Activated CD8-positive, alpha-beta memory T cell treated with anti-CD3 and anti-CD28 coated beads for 24 hours (primary cell): ENCODE measurements at places on chromosomes 13 and 19.

GRCh38 chr19:51098365-51099046 is 9.7 kb downstream of the CTU1 start:
- DNase-seq, result peak; percentile 63

- DNase-seq, result no peak
Measured at GRCh38 chr13:94708031-94708859, 4.1 kb downstream of the SOX21 start.

DNA sequence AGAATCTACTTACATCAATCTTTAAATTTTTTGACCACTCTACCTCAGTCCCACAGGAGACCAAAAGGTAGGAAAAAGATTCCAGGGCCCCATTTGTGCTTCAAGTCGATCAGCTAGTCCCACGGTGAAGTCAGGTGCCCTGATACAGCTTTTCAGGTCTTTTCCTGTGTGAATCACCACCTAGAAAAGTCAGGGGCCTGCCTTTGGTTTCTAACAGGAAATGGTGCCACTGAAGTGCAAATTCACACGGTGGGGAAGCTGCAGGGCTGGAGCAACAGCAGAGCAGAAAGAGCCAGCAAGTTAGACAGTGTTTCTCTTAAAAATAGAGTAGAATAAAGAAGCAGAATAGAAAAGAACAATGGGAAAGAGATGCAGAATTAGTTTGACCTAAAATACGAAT is 107.5 kb downstream of the KLF12 start:
- DNase-seq, result peak; percentile 80

- DNase-seq, result no peak
Measured at GRCh38 chr13:39419068-39419467, 183.9 kb downstream of the LHFPL6 start.

GRCh38 chr13:98507282-98507797 is 69.6 kb downstream of the STK24 start:
- peak; percentile 48 for DNase-seq

GRCh38 chr13:42847891-42848663 is 66.7 kb downstream of the FAM216B start:
- DNase-seq, result no peak

DNA sequence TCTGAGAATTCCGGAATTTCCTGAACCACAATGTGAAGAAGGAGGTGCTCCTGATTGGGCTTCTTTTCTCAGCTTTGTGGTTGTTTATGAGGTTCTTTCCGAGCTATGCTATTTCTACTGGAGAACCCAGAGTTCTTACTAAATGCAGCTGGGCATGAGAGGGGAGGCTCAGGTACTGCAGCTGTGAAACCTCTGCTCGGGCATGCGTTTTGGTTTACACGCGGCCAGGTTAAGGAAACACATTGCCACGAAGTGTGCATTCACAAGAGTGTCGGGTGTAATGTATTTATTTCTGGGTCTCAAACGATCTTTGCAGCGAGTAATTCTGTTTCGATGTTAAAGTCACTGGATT is 661 bp upstream of the MIR17HG start:
- no peak for DNase-seq

DNA sequence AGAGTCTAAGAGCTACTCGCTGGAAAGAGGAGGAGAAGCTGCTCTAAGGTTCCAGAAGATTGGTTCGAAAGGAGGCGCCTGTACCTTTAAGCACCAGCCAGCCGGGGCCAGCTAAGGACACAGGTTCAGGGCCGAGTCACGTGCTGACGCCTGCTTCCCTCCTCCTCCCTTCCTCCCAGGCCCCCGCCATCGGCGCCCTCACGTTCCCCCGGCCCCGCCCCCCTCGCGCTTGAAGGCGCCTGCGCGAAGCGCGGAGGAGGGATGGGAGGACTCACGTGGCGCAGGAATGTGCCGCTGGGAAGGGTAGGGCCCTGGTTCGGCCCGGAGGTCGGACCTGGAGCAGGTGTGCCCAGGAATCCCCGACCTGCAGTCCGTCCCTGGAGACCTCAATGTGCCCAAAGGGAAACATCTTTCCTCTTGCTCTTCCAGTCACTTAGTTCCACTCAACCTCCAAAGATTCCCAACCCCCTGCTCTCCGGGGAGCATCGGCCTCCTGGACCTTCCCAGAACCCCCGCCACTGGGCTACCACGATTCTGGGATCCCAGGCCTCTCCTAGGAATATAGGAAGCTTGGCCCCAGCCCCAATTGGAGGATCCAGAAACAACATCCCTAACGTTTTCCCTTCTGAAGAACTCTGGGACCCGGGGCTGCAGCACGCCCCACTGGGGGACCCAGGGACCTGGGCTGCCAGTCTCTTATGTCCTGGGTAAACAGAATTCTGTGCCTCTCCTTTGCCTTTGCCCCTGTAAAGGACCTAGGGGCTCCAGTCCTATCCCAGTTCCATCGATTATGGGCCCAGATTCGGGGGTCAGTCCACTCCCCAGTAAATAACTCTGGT is 2.5 kb downstream of the DBP start:
- DNase-seq, result peak; percentile 96

DNA sequence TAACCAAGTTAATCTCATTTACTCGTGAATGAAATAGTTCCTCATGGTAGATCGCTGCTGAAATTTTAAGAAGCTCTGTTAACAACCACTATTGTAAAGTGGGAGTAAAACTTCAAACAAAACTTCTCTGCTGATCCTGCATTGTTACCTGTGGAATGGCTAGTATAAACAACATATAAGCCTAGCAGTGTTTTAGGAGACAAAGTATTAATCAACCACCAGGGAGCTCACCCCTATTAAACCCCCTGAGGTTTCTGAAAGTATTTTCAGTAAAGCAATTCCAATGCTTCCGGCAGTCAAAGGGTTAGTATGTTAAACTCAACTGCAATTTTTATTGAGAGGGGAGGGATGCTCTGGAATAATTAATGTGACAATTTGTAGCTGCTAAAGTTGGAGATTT is 30.0 kb upstream of the PCDH17 start:
- DNase-seq, result no peak

DNA sequence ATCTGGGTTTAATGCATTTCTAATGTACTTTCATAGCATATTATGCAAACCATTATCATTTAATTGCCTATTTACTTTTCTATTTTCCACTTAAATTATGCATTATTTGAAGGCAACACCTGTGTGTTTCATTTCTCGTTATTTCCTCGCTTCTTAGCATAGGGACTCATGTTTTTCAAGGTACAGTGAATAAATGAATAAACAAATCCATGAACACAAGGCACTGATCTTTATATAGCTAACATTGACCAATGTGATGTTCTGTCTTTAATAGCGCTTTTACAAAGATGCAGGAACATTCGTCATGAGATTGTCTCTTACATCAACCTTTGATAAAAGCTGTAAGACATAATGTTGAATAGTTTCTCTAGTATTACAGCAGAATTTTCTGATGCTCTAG is 121.2 kb downstream of the B3GLCT start:
- DNase-seq, result no peak

DNA sequence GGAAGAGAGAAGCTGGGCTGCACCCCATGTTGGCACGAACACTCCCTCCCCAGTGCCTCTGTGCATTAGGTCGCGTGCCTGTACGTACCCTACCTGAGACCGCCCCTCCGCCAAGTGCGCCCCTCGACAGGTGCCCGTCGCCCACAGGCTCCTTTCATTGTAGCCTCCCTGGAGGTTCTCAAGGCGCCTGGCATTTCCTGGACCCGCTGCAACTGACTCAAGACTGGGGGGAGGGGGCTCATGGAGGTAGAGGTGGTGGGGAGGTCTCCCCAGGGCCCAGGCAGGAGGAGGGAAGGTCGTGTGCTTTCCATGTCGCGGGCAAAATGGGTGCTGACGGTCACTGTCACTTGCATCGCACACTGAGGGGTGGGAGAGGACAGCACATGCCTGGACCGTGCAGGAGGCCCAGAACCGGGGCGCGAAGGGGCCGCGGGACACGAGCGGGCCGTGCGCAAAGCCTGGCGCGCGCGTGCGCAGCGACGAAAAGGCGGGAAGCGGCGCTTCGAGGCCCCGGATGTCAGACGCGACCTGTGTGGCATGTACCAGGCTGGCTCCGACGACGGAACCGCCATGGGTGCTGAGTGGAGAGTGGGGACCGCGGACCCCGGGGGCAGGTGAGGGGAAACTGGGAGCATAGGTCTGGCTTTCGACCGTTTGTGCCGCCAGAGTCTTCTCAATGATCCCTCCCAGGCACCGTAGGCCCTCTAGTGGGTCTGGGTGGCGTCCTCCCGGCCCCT is 16.5 kb downstream of the NFIX start:
- DNase-seq, result no peak

DNA sequence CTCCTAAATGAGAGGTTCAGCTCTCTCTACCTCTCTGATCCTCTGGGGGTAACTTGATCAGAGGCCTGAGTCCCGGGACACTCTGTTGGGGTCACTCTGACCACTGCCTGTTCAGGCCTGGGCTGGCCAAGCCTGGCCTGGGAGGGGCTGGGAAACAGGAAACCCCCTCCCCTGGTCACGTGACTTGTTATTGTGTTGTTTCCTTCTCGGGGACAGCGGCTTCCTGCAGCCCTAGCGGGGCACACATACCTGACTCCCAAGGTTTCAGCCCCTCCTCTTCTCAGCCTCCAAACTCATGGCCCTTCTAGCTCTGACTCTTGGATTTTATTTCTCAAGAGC is at the start of gene USHBP1:
TSS of gene USHBP1 (minus strand) at position 105 of the 339 bp plus-strand sequence. CDS start 446 bp downstream, outside the sequence.
- DNase-seq, result no peak

- no peak for DNase-seq
Measured at GRCh38 chr13:79290595-79291244, 115.3 kb downstream of the RBM26 start.

GRCh38 chr13:98254513-98254912 is 77.4 kb upstream of the RNF113B start:
- no peak for DNase-seq

GRCh38 chr19:49779731-49780555 is 13.1 kb downstream of the AP2A1 start:
- no peak for DNase-seq

GRCh38 chr13:67438465-67438864 is 208.3 kb upstream of the PCDH9 start:
- DNase-seq, result no peak

DNA sequence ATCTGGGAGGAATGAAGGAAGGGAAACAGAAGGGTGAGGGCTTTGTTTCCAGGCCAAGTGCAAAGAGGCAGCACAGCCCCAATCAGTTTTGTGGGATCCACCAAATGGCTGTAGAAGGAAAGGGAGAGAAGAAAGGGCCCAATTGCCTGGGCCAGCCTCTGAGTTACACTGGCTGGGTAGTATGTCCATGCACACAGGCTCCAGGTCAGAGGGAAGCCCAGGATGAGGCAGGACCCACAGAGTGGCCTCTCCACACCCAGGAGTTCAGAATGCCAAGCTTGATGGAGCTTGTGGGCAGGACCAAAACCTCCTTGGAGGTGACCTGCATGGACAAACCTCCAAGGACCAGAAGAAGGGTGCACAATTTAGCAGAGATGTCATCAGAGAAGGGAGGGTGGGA is 178.2 kb upstream of the TSHZ3 start:
- DNase-seq, result no peak

- DNase-seq, result no peak
Measured at GRCh38 chr13:101434486-101434885, 18.0 kb upstream of the ITGBL1 start.

DNA sequence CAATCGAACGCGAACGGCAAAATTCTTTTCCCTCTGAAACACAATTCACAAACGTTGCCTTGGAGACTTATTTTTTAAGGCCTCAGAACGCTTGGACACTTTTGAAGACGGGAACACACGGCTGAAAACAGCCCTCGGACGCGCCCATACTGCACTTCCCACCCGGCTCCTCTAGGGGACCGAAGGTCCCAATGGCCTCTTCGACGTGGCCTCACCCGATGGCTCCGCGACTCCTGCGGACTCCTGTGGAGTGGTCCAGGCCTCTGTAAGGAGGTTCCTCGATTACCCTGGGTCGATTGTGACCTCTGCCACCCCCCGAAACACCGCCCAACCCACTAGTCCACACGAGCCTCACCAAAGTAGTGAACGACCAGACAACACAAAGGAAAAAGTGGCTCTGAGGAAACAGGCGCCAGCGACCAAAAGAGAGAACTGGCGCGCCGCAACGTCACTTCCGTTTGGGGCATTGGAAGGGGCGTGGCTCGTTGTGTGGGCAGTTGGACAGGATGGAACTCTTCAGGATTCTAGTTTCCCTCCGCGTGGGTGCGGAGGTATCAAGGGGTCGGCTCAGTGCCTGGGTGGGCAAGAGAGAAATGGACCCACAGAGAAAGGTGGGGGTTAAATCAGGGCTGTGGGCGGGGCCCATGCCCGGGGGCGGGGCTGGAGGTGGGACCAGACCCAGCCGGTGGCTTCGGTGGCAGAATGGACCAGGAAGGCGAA is at the start of gene ZNF560:
TSS of gene ZNF560 (minus strand) at position 434 of the 720 bp plus-strand sequence. CDS start 23,303 bp downstream, outside the sequence.
- DNase-seq, result no peak

GRCh38 chr19:948842-949496 is 23.1 kb downstream of the ARID3A start:
- DNase-seq, result no peak

DNA sequence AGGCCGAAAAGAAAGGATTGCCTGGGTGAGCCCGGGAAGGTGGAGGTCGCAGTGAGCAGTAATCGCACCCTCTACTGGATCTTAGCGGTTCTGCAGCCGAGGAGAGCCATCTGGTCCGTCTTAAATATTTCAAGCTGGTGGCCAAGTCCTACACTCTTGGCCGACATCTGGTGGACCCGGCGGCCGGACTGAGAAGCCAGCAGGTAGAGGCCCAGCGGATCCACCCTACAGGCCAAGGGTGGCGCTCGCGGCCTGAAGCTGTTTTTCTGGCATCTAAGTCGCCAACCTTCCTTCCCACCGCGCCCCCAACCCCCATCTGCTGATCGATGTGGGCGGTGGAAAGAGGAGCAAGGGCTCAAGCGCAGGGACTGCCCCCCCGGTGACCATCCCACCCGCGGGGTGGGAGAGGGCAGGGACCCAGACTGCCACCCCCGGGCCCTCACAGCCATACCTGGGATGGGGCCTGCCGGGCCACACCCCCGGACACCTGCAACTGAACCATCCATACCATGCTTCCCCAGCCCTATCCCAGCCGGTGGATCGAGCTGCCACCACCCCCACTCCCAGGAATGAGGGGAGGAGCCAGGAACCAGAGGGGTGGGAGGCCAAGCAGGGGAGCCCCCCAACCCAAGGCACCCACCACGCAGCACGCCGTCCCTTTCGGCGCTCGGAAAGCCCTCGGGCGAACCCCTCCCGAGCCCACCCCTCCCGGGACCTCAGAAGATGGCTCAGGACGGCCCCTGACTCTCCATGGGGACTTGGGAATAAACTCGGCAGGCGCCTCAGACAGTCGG is 46.3 kb upstream of the ZNF730 start:
- DNase-seq, result no peak

DNA sequence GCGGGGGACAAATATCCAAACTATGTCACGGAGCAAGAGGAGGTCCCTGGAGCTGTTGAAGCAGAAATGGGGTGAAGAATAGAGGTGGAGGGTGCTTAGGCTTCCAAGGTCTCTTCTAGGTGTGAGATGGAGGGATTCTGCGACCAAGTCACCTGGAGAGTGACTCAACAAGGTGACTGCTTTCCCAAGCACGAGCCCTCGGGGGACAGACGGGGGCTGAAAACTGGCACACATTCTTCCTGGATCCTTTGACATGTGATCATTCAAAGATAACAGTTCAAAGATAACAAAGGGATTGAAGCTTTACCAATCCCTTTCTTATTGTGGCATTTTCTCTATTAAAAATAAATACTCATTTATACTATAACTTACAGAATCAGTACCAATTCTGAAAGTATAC is 2.2 kb upstream of the TEX101 start:
- DNase-seq, result peak; percentile 26

- DNase-seq, result no peak
Measured at GRCh38 chr13:39938596-39938995, 283.1 kb downstream of the COG6 start.

- DNase-seq, result no peak
Measured at GRCh38 chr13:43077906-43078305, 54.5 kb downstream of the DNAJC15 start.

- DNase-seq, result no peak
Measured at GRCh38 chr13:105599477-105600037, 935.9 kb downstream of the EFNB2 start.
